ENCODE measurements at places on chromosomes 4 and X.

DNA sequence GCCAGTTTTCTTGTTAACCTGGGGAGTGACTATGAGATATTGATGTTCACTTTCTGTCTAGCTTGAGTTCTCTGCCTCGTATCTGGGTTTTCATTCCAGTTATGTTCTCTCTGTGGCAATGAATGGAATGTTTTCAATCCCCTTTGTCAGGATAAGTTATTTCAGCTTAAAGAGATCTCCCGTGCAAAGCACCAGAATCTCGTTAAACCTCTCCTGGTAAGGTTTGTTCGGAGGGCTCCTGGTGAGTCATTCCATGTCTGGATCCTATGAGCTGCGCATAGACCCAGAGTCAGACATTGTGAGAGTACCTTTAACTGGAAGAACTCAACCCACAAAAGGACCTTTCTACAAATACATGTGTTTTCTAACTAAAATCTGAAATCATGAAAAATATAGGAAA, 51.0 kb downstream of the KDR start:
- DNase-seq = no peak

DNA sequence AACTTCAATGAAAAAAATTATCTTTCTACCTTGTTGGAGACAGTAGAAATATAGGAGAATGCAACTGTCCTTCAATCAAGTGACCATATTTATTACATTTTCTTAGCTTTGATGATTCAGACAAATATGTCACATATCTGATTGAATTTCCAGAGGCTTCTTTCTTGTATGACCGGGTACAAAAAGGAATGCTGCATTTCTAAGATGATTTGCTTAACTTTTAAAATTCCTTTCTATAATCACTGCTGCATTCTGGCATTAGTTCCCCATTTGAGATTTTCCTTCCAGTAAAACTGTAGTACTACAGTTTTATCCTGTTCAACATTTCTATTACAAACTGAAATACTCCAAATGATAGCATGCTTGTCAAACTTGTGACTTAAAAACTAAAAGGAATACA, 5.2 kb downstream of the MFSD8 start:
- no peak for DNase-seq

DNA sequence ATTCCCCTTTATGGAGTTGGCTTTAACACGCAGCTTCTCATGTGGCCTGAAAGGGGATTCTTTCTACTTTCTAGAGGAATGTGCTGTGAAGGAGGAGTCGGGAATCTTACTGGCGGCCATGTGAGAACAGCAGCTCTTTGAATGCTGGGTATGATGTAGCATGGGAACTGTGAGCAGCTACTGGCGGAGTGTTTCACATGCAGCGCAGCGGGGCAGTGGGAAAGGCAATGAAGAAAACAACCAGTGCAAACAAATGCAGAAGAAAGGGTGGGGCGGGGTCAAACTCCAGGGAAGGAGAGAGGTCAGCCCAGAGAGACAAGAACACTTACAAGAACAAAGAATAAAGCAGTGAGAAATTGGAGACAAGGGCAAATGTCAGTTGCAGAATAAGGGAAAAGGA, 363.8 kb upstream of the FTHL17 start:
- DNase-seq = no peak

GRCh38 chr4:172009446-172010230, 196.4 kb downstream of the GALNTL6 start:
- no peak for DNase-seq

DNA sequence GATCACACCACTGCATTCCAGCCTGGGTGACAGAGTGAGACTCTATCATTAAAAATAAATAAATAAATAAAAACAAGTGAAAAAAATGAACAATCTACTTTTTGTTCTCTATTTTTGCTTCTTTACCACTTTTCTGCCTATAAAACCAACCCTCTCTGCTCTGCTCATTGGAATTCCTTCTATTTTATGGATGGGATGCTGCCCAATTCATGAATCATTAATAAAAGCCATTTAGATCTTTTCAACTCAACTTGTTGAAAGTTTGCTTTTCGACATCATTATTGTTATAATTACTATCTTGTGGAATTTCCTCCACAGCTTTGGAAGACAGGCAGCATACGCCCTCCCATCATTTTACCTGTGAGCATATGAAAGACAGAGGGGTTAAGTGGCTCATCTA, 52.1 kb upstream of the SMIM10 start:
- no peak for DNase-seq

DNA sequence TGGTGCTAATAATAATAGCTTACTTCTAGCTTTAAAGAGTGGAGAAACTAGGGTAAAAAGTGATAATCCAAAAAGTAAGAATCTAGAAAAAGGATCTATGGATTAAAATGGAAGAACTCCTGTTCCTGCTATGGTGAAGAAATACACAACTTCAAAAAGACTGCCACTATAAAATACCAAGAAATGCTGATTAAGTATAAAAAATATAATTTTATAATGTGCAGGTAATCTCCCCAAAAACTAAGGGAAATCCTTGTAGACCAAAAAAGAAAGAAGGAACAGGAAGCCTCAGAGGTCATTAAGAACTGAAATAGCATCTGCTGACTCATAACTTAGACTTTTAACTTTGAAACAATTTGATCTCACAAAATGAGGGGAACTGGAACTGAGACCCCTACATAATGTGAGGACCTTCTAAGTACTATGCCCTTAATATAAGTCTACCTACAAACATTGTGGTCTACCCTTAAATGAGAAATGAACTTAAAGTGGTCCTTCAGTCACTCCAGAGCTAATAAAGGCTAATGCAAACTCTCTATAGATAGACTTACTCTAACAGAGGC, 50.6 kb upstream of the SRPX start:
- no peak for DNase-seq

DNA sequence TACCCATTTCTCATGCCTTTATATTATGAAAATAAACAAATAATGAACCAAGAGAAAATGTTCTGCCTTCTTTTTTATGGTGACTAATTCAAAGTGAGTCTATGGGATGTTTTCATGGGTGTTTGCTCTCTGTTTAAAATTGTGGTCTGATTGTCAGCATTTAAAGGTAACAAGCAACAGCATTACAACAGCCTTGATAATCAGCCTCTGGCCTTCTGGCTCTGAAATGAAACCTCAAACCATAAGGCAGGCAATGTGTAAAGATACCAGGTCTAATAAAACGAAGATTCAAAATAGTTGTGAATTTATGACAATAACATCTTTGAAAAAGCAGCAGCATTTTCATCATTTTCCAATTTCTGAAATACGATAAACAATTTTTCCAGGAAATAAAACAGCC, 63.7 kb downstream of the FAM13A start:
- no peak for DNase-seq

- no peak for DNase-seq
These were observed 48.3 kb downstream of the TRMT44 start for GRCh38 chr4:8488791-8489369.

- no peak for DNase-seq
These were observed 74.4 kb downstream of the NFKB1 start for GRCh38 chr4:102575369-102576129.

DNA sequence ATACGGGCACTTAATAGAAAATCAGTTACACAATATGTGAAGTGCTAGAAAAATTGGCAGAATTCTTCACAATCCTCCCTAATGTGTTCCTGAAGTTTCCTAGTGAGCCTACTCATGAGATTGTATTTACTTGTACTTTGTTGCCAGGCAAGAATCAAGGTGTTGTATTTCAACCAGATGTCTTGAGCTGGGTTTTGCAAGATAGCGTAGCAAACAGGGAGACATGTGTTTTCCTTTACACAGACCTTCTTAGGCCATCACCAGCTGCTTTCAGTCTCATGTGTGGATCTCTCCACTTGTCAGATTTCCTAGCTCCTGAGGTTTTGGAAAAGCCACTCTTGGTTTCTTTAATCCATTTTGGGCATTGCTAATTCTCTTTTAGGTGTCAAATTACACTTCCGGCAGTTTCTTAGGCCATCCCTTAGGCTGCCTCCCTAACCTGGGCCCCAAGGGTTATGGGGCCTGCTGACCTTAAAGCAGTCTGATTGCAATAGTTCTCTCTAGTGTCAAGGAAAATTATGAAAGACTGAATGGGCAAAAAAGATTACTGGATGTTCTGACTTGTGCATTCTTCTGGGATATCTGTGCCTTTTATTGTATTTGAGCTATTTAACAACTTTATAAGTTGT, 12.2 kb upstream of the EDA start:
- DNase-seq = no peak

DNA sequence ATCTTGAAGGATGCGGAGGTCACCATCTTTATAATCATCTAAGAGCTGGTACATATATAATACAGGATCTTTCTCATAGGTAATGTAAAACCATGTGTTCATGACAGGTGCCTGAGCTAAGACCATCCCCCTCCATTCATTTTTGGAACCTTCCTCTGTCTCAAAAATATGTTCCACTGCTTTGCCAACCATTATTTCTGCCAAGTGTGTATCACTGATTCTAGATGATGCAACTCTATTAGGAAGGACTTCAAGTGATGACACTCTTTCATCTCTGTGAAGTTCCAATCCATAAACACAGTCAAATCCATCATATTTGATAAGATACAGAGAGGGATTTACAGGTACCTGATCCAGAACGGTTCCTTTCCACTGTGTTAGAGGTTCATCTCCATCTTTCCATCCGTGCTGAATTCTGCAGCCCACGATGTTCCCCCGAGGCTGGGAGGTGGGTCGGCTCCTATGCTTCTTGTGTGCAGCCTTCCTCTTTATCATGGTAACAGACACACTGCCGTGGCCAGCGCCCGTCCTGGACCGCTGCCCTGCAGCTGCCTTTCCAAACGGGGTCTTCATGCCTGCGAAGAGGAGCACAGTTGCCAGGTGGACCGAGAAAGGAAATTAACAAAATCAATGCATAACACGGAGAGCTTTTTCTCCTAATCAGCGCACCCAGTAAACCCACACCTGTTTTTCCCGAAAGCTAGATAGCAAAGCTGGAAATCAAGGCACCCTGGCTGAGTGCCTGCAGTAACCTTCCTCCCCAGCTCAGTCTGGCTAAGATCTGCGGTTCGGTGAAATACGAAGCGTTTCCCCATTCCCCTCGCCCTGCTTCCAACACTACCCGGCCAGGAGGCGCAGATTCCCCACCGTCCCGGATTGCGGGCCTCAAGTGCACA, 718 bp downstream of the SPIN3 start:
- DNase-seq = no peak

DNA sequence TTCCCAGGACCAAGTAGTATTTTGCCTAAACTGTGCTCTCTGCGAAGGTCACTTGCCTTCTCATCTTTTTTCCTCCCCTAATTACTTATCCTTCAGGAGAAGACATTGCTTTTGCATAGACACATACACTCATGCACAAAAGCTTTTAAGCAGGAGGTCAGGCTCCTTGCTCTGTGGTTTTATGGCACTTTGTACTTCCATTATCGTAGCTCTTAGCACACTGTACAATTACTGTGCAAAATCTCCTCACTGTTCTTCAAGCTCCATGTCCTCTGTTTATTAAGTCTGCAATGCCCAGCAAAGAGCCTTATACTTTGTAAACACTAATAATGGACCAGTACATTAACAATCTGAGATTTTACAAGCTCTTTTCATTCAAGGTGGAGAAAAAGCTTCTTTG, 188.4 kb upstream of the GNPDA2 start:
- no peak for DNase-seq

DNA sequence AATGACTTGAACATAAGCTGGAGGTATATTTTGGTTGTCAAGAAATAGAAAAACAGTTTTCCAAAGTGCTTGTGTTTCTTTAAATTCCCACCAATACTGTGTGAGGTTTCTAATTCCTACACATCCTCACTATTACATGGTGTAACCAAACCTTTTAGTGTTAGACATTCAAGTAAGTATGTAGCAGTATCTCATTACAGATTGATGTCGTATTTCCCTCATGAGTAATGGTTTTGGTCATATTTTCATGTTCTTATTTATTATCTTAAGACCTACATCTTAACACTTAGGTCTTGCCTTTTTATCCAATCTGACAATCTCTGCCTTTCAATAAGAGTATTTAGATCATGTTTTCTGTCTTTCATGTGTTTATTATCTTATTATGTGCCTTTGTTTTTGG, 253.7 kb upstream of the ANXA10 start:
- DNase-seq = no peak

All from activated T-cell treated with anti-CD3 and anti-CD28 coated beads for 1 hour (primary cell).